ENCODE measurements at places on chromosomes 1 and 21.

- no peak for DNase-seq
These were observed 102.5 kb downstream of the PLXNA2 start for GRCh38 chr1:208141610-208142192.

- no peak for DNase-seq
These were observed 14.8 kb upstream of the TMEM54 start for GRCh38 chr1:32915766-32916706.

GRCh38 chr21:45372732-45373355 is 32.1 kb upstream of the COL18A1 start:
- DNase-seq, result no peak

DNA sequence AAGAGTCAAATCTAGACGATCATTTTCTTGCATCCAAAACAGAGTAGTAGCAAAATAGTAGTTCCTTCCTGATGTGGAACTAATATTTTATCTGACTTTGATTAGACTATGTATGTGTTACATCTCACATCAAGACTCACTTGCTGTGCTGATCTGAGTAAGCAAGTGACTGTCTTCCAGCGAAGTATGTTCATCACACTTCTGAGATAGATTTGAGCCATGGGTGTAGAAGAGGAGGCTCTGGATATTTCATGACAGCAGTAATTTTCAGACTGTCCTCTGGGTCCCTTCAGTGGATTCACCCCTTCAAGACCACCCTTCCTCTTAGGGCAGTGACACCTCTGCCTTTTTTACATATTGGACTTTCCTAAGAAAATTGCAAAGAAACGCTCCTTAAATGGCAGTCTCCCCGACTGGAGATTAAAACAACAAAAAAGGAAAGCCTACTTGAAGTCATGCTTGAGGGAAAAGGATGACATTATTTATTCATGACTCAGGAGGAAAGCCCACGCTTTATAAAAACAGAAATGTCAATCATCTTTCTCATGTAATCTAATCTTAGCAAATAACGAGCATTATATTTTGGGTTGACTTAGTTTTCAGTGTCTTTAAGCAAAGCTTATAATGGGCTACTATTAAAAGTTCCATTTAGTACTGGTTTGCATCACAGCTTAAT is 22.8 kb downstream of the ATP1B1 start:
- no peak for DNase-seq

DNA sequence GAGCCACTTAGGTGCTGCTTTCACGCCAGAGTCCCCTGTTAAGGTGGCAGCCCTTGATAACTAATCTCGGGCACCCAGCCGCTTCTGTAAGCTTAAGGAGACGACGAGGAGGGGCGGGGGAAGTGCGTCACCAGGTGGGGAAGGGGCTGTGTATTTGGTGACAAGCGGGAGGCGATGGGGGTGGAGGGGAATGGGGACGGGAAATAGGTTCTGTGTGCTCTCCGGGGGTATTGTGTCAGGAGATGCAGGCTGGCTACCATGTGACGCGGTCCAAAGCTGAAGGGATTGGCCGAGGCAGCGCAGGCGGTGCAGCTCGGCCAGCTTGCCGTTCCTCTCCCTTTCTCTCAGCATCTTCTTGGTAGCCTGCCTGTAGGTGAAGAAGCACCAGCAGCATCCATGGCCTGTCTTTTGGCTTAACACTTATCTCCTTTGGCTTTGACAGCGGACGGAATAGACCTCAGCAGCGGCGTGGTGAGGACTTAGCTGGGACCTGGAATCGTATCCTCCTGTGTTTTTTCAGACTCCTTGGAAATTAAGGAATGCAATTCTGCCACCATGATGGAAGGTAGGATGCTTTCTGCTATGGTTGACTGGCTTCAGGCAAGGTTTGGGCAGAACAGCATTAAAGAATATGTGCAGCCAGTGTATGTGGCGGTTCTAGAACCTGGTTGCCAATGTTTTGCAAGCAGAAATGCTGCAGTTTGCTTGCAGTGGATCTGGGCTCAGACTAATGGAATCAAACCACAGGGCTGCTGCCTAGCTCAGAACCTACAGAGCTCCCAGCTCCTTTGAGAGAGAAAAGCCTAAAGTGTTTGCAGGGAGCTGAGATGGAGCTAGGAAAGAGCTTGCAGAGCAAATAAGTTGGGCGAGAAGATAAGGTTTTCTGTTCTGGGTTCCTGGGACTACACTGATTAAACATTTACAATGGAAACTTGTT is at the start of gene SGIP1:
SGIP1 (plus strand) TSS at position 350 of the 937 bp plus-strand sequence; CDS start at position 556, 206 bp downstream.
- DNase-seq, result no peak

DNA sequence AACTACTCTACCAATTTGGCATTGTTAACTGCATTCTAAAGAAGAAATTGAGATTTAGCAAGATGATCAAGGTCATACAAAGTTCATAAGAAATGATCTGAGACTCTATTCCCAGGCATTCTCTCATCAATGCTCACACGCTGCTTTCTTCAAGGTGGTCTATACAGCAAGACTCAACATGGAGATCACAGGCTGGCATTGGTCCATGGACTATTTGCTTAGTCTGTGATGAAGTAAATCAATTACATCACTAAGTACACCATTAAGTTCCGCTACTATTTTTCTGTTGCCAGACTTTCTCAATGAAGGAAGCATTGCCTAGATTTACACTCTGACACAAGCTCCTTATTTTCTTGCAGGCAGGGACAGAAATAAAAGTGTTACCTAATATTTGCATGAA is 51.9 kb upstream of the CYP2J2 start:
- no peak for DNase-seq

DNA sequence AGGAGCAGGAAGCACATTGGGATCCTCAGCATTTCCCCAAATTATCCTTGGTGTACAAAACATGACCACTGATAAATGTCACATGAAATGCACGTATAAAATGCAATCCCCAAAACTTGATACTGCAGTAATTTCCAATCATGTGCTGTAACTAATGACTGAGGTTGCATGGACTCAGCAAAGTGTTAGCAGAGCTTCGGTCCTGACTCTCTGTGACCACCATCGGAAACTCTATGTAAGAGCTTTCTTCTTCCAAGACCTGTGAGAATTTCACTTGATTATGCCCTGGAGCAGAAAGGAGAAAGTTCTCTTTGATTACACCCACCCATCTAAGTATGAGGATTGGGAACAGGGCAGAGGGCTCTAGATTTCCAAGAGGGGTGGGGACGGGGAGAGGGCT is 908 bp downstream of the CD53 start:
- peak; percentile 35 for DNase-seq

DNA sequence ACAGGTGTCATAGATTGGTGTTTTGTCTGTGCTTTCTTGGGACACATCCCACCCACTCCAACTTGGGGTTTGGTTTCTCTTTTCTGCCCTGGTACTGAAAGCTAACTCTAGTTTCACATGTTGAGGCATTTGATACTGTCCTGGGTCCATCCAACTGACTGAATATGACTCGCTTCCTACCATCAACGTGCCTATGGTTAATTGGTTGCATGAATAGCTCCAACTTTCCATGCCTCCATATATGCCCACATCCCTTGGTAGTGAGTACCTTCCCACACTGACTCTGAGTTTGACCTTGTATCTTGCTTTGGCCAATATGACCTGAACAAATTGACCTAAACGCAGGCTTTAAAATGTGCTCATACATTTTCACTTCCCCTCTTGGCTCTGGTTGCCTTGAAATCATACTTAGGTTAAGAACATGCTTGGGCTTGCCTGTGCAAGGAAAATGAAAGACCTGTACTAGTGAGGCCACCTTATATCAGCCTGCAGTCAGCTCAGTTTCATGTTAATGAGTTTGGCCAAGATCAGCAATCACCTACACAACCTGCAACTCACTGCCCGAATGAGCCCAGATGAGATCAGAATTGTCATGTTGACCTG is 81.0 kb upstream of the KCNK2 start:
- no peak for DNase-seq

DNA sequence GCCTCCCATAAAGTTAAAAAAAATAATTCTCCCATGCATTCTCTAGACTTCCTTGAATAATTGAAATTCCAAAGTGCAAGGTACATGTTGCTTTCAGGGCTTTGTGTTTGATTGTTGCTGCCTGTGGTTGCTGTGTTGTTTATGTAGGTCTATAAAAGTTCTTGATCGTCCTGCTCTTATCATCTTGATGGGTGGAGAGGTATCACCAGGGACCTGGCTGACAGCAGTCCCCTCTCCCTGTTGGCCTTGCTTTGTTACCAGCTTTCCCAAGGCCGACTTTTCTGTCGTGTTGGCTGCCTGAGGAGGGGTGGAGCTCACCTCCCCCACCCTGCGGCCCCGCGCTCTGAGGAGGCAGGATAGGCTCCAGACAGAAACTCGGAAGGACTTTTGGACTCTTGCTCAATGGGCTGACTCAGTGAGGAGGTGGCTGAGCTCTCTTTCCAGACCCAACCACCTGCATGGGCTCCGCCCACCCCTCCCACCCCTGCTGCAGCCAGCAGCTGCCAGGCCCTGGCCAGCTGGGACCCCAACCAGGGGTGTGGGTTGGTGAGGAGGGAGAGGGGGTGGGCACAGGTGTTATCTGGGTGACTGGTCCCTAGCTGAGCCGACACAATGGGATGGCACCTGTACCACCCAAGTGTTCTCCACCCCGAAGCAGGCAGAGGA is 2.0 kb downstream of the INAVA start:
- no peak for DNase-seq

- DNase-seq, result no peak
These were observed 3.0 kb downstream of the OLFM3 start for GRCh38 chr1:101993710-101994109.

GRCh38 chr1:9247894-9248293 is 13.3 kb downstream of the H6PD start:
- DNase-seq, result no peak

DNA sequence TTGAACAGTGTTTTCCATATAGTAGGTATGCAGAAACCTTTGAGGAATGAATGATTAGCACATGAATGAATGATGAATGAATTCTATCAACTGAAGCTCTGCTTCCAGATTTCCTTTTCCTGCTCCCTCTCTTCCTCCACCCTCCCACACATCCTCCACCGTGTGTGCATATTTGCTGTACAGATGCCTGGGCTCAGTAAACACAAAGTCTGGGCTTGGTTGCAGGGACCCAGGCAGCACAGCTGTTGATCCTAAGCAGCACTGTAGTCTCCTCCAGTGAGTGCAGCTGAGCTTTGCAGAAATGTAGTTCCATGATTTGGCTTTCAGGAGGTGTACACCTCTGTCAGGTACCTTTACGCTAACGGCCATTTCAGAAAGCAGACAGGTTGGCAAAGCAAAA is 611.7 kb downstream of the NUF2 start:
- no peak for DNase-seq

DNA sequence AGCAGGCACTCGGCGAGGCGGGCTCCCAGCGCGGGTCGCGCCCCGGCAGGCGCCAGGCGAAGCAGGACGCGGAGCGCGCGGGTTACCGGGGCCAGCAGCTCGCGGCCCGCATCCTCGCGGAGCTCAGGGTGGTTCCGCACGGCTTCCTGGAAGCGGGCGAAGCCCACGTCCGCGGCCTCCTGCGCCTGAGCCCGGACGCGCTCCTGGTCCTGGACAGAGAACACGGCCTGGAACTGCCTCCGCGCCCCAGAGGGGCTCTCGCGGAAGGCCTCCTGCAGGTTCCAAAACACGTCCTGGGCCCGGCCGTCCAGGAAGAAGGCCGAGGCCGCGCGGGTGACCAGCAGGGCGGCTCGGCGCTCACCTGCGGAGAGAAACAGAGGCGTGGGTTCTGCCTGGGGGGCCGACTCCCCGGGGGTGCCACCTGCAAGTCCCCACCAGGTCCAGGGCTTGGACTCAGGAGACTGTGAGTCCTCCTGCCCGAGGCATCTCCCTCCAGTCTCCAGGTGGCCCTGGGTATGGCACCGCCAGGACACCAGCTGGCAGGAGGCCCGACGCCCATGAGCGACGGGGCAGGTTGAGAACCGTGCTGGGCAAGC is 11.4 kb downstream of the TTC34 start:
- no peak for DNase-seq

DNA sequence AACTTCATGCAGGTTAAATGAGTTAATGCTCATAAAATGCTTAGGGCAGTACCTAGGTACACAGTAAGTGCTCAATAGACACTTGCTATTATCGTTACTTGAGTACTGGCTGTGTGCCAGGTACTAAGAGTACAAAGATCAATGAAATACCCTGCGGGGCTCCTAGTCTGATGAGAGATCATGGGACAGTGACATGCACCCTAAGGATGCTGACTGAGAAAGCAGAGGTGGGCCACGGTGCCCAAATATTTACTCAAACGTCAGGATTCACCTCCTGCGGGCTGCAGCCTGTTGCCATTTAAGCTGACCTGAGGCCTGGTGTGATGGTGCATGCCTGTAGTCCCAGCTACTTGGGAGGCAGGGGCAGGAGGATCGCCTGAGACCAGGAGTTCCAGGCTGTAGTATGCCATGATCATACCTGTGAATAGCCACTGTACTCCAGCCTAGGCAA is 19.8 kb upstream of the LUZP1 start:
- DNase-seq, result no peak

- no peak for DNase-seq
These were observed 3.2 kb upstream of the CELSR2 start for GRCh38 chr1:109246141-109246551.

- no peak for DNase-seq
These were observed 145.0 kb downstream of the BRINP2 start for GRCh38 chr1:177315761-177316160.

DNA sequence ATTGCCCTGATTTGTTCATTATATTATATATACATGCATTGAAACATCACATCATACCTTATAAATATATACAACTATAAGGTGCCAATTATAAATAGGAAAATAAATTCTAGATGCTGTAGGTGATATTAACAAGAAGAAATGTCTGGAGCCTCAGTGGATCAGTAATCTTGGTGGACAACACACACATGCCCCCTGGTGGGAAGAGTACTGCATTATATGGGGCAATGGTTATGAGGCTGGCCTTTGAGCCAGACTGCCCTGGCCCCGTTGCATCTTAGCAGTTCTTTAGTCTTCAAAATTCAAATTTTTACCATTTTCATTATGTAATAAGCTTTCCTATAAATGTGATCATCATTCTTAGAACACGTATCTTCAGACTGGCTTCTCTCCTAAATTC is 335.0 kb upstream of the GREM2 start:
- DNase-seq, result no peak

DNA sequence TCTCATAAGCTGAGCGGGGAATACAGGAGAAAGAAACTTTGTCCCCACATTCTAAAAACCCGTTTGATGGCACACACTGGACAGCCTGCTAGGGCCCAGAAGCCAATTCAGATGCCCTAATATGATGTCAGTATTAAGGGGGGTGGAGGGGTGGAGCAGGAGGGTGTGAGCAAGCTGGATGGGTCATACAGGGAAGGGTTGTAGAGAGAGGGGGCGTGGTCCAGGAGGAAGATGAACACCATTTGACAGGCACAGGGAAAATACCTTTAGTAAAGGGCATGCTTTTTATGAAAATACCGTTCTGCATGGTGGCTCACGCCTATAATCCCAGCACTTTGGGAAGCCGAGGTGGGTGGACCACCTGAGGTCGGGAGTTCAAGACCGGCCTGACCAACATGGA is 6.0 kb downstream of the TARS2 start:
- no peak for DNase-seq

GRCh38 chr1:151313501-151313900 is 13.7 kb downstream of the PI4KB start:
- DNase-seq, result no peak
